ENCODE measurements at places on chromosomes 2 and 18.
A peak's percentile ranks its signal among the peaks of the same experiment; 100 is the strongest.

GRCh38 chr2:80591233-80591632 lies 286.7 kb upstream of the LRRTM1 start:
- H3K4me3 ChIP-seq: no peak overlapping the region
- H3K27me3 ChIP-seq: no peaks in the 10 kb centered on the region
- no peak overlapping the region for H3K27ac ChIP-seq

GRCh38 chr2:229492034-229492433 lies 220.9 kb upstream of the PID1 start:
- H3K4me3 ChIP-seq: no peak overlapping the region
- H3K4me1 ChIP-seq: no peaks in the 10 kb centered on the region
- H3K27me3 ChIP-seq: peaks cover 21% of the 10 kb centered on the region

DNA sequence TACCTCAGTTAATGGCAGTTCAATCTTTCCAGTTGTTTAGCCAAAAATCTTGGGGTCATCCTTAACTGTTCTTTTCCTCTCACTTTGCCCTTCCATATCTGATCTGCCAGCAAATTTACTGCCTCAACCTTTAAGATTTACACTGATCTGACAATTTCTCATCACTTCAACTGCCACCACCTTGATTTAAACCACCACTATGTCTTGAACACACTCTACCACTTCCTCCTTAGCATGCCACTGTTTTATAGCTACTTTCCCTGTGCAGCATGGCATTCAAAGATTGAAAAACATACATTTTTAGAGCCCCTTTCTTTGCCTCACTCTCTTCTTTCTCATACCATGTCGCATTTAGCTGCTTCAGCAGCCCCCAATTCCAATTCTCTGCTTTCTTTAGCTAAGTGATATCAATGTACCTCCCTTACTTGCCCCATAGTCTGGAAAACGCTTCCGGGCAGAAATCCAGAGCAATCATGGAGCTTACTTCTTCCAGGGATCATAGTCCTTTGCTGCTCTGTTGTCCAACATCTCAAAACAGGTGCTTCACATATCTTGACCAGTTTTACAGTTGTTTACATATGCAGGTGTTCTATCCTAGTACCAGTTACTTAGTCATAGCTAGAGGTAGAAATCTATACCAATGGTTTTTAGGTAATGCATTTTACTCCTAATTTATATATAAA lies 10.9 kb downstream of the PGAP1 start:
- H3K27me3 ChIP-seq: no peaks in the 10 kb centered on the region
- H3K36me3 ChIP-seq: peaks cover 18% of the 10 kb centered on the region
- no peak overlapping the region for H3K4me3 ChIP-seq
- no peak for ATAC-seq

- no peak overlapping the region for H3K27ac ChIP-seq
- no peak overlapping the region for H3K4me3 ChIP-seq
- peaks cover 22% of the 10 kb centered on the region for H3K36me3 ChIP-seq
- peaks cover 22% of the 10 kb centered on the region for H3K4me1 ChIP-seq
- peaks cover 66% of the 10 kb centered on the region for H3K27me3 ChIP-seq
These were observed 4.1 kb upstream of the CD8A start for GRCh38 chr2:86794861-86795260.

- H3K36me3 ChIP-seq: peaks cover 5% of the 10 kb centered on the region
- peaks cover 11% of the 10 kb centered on the region for H3K4me1 ChIP-seq
- peak; percentile 50 for ATAC-seq
- no peak overlapping the region for H3K4me3 ChIP-seq
- H3K27ac ChIP-seq: no peak overlapping the region
- peaks cover 18% of the 10 kb centered on the region for H3K27me3 ChIP-seq
These were observed 50.0 kb upstream of the ITGA6 start for GRCh38 chr2:172377408-172377807.

- no peaks in the 10 kb centered on the region for H3K4me1 ChIP-seq
- H3K4me3 ChIP-seq: no peak overlapping the region
- no peak overlapping the region for H3K27ac ChIP-seq
These were observed 134.8 kb upstream of the CREB1 start for GRCh38 chr2:207394812-207395534.

DNA sequence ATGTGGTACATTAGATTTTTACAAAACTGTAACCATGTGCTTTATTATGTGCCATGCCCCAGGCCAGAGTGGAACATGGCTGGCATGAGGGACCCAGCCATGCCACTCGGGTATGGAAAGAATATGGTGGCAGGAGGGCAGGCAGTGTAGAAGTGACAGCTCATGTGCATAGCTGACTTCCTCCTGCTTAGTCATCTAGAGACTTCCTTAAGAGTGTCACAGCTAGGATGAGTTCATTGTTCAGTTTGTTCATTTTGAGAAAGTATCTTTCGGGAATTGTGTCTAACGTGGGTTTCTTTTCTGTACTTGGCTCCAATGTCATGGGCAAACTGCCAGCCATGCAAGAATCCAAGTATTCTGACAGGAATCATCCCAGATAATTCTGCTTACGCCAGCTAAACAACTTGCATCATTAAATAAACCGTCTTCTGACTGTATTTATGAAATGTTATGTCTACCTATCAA lies 94.3 kb upstream of the ITGB6 start:
- H3K27ac ChIP-seq: no peak overlapping the region
- H3K4me3 ChIP-seq: no peak overlapping the region
- ATAC-seq: no peak
- peaks cover 45% of the 10 kb centered on the region for H3K36me3 ChIP-seq
- no peaks in the 10 kb centered on the region for H3K4me1 ChIP-seq
- no peaks in the 10 kb centered on the region for H3K27me3 ChIP-seq

- H3K36me3 ChIP-seq: peaks cover 47% of the 10 kb centered on the region
- H3K4me1 ChIP-seq: peaks cover 7% of the 10 kb centered on the region
- no peak overlapping the region for H3K27ac ChIP-seq
- H3K4me3 ChIP-seq: no peak overlapping the region
- no peak for ATAC-seq
These were observed 80.4 kb downstream of the LCLAT1 start for GRCh38 chr2:30527411-30527810.

DNA sequence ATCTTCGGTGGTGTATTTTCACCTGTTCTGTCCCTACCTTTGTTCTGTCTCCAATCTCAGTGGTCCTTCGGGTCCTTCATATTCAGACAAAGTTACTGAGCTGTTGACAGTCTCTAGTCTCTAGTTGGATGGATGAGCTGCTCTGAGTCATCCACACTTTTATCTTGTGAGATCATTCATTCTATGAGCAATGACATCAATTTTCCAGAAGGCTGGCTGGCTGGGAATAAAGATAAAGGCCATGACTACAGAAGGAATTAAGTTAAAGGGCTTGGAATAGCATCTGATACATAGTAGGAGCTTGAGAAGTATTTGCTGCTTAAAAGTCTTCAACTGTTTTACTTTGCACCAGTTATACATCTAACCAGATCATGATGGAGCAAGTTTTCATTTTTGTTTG lies 43.1 kb upstream of the SLC39A10 start:
- no peak overlapping the region for H3K27ac ChIP-seq
- no peaks in the 10 kb centered on the region for H3K36me3 ChIP-seq
- no peaks in the 10 kb centered on the region for H3K27me3 ChIP-seq
- peaks cover 32% of the 10 kb centered on the region for H3K4me1 ChIP-seq
- H3K4me3 ChIP-seq: no peak overlapping the region
- no peak for ATAC-seq

DNA sequence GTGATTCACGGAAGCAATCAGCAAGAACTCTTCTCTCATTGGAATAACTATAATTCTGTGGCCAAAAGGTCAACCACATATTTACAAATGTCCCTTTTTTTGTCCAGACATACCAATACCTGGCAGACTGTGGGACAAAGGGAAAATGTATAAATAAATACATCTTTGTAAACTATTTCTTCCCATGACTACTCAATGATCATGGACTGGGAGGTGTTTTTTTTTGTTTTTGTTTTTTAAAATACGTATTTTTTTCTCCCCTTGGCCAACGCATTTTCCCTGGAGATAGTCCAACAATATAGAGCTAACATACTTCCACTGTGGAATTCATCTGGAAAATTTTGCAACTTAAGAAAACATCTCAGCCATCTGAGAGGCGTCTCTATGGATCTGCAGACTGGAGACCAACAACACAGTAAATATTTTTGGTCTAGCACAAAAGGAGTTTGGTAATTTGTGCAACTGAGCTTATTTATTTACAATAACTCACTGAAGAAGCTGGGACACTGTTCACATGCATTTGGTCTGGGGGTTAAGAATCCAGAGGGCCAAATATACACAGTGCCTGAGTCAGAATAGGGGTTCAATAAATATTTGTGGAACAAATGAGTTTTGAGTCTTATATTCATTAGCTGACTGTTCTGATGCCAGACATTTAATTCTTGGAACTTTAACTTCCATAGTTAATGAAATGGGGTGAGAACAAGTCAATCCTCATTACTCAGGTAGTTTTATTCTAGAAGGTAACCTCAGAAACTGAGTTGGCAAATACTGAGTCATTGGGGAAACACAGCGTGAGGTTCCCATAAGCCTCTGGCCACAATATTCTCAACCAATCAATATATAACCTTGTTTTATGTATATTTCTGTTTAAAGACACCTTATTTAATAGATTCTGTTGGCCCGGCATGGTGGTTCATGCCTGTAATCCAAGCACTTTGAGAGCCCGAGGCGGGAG lies 36.2 kb downstream of the CCBE1 start:
- peaks cover 19% of the 10 kb centered on the region for H3K27me3 ChIP-seq
- ATAC-seq: no peak
- H3K36me3 ChIP-seq: no peaks in the 10 kb centered on the region
- H3K4me1 ChIP-seq: no peaks in the 10 kb centered on the region

DNA sequence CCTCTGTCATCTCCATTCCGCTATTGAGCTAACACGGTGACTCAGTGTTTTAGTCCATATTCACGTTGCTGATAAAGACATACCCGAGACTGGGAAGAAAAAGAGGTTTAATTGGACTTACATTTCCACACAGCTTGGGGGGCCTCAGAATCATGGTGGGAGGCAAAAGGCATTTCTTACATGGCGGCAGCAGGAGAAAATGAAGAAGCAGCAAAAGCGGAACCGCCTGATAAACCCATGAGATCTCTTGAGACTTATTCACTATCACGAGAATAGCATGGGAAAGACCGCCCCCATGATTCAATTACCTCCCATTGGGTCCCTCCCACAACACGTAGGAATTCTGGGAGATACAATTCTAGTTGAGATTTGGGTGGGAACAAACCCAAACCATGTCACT lies 22.6 kb upstream of the CXXC1 start:
- H3K27ac ChIP-seq: peak overlapping the region; percentile 66
- no peak for ATAC-seq
- no peak overlapping the region for H3K4me3 ChIP-seq
- no peaks in the 10 kb centered on the region for H3K27me3 ChIP-seq
- peaks cover 64% of the 10 kb centered on the region for H3K4me1 ChIP-seq

DNA sequence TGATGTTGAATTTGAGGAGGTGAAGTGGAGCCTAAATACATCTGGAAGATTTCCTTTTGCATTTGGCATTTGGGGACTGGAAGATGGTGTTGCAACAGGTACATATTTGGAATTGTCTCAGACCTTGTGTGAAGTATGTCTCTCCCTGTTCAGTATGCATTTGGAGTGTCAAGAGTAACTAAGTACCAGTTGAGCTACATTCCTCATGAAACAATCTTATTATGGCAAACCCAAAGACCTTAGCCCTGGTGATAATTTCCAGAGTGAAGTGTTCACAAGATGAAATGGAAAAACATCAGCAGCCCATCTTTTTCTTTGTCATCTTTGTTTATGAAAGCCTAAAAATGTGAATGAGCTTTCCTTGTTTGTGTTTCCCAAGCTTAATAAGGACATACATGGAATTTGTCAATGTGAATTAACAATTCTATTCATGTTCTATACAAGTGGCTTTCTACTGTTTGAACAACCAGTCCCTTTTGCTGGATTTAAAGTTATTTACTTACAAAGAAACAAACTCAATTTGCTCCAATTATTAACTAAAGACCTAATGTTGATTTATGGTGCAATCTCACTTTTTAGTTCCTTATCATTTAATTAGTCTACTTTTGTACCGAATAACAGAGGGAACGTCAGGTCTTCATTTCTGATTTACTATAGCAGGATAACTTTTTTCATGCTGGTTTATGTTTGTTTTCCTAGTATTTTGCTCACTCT lies 42.1 kb upstream of the PPP1R1C start:
- H3K4me1 ChIP-seq: no peaks in the 10 kb centered on the region
- H3K27ac ChIP-seq: no peak overlapping the region
- ATAC-seq: no peak
- H3K4me3 ChIP-seq: no peak overlapping the region

- no peak for ATAC-seq
- H3K4me3 ChIP-seq: no peak overlapping the region
- H3K4me1 ChIP-seq: peaks cover 4% of the 10 kb centered on the region
These were observed 51.8 kb downstream of the PSD4 start for GRCh38 chr2:113225263-113226259.

- no peaks in the 10 kb centered on the region for H3K36me3 ChIP-seq
- H3K4me1 ChIP-seq: no peaks in the 10 kb centered on the region
- no peak for ATAC-seq
- peaks cover 18% of the 10 kb centered on the region for H3K27me3 ChIP-seq
These were observed 43.6 kb downstream of the KCNG3 start for GRCh38 chr2:42450136-42450535.

GRCh38 chr18:41096504-41096903 lies 858.5 kb upstream of the PIK3C3 start:
- ATAC-seq: no peak
- no peaks in the 10 kb centered on the region for H3K36me3 ChIP-seq
- no peaks in the 10 kb centered on the region for H3K4me1 ChIP-seq

DNA sequence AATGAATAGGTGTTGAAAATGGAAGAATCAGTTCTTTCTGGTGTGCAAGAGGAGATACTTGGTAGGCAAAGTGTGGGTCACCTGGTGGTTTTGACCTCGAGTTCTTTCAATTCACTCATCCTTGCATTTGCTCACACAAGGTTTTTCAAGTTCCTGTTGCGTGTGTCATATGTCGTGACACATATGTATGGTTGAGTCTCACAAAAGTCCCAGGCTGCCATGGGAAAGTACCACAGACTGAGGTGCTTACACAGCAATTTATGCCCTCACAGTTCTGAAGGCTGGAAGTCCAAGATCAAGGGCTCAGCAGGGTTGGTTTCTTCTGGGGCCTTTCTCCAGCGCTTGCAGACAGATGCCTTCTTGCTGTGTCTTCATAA lies 64.4 kb downstream of the NCK2 start:
- H3K27ac ChIP-seq: peak overlapping the region; percentile 89
- ATAC-seq: peak; percentile 84
- H3K4me3 ChIP-seq: no peak overlapping the region
- no peaks in the 10 kb centered on the region for H3K27me3 ChIP-seq
- peaks cover 47% of the 10 kb centered on the region for H3K36me3 ChIP-seq

DNA sequence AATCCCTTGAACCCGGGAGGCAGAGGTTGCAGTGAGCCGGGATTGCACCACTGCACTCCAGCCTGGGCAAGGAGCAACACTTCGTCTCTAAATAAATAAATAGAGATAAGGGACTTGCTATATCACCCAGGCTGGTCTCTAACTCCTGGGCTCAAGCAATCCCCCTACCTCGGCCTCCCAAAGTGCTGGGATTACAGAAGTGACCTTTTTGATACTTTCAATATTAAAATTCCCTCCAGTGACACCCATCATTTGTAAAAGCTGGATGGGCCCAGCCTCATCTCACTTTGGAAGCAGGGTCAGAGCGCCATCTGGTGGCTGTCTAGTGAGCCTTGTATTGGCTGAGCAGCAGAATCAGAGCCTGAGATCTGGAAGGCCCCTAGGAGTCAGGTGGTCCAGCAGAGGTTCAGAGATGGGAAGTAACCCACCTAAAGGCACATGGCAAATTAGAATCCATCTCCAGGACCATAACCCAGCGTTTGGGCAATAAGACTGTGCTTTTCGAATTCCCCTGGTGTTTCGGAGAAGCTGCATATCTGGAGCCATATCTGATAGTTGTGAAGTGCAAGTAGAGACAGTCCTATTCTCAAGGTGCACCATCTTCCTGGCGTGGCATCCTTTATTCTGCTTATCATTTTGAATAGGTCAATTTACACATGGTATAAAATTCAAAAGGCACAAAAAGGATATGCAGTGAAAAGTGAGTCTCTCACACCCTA lies 18.3 kb upstream of the SLC35F6 start:
- ATAC-seq: peak; percentile 78
- no peak overlapping the region for H3K4me3 ChIP-seq
- H3K27me3 ChIP-seq: no peaks in the 10 kb centered on the region
- H3K4me1 ChIP-seq: peaks cover 17% of the 10 kb centered on the region
- H3K27ac ChIP-seq: no peak overlapping the region
- no peaks in the 10 kb centered on the region for H3K36me3 ChIP-seq

All from stimulated activated memory B cell treated with anti-CD40 and anti-IgM and Interleukin-4, amounts not matched to agents 10 μg/mL and 1 μg/mL and 100 μg/mL, for 72 hours (primary cell).